Left renal pelvis (tissue), 4 donors: ENCODE measurements at places on chromosomes 13 and 19.
A peak's percentile ranks its signal among the peaks of the same experiment; 100 is the strongest.

GRCh38 chr13:92836171-92836570 lies 390.4 kb upstream of the GPC6 start:
- DNase-seq = no peak

DNA sequence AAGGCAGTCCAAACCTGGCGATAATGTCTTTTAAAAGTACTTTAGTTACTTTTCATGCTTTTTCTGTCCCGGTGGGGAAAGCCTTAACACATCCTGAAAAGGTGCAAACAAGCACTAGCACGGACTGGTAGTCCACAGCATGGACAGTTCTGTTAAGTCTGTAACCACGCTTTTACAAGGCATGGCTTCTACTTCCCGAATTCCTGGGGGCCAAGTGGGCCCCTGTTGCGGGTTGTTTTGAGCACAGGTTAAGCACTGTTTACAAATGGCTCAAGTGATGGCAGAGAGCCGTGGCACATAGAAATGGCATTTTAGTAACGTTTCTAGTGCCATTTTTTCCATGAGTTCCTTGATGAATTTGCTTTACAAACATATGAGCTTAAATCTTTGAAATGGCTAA lies 37.6 kb downstream of the ZNF493 start:
- no peak for DNase-seq

GRCh38 chr13:99981735-99982035 lies at the start of gene ZIC2:
TSS of gene ZIC2 (plus strand) at chr13:99981784. CDS start at chr13:99982065, 281 bp downstream.
- no peak for DNase-seq

DNA sequence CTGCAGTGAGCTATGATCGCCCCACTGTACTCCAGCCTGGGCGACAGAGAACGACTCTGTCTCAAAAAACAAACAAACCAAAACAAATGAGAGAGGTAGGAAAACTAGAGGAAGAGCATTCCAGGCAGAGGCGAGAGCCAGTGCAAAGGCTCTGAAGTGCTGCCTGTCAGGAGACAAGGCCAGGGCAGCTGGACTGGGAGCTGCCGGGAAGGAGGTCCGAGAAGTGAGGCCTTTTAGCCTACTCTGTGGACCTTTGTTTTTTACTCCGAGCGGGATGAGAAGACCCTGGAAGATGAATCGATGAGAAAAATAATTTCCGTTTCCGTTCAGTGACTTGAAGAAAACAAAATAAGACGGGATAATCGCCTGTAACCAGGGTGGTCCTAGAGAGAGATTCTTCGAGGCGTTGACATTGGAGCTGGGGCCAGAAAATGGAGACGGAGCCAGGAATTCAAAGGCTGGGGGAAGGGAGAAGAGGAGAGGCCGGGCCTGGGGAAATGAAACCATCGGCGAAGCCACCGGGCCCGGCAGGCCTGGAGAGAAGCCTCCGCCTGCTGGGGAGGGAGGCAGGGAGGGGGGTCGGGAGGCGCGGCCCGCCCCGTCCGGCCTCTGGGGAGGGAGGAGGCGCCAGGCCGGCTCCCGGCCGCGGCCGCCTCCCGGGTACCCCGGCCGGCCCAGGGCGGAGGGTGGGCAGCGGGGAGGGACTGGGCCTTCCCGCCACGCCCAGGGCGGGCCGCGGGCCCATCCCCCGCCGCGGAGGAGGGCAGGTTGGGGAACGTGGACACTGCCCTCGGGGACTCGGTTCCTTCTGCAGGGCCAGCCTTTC lies 7.8 kb upstream of the SERTAD1 start:
- peak; percentile 89 for DNase-seq

DNA sequence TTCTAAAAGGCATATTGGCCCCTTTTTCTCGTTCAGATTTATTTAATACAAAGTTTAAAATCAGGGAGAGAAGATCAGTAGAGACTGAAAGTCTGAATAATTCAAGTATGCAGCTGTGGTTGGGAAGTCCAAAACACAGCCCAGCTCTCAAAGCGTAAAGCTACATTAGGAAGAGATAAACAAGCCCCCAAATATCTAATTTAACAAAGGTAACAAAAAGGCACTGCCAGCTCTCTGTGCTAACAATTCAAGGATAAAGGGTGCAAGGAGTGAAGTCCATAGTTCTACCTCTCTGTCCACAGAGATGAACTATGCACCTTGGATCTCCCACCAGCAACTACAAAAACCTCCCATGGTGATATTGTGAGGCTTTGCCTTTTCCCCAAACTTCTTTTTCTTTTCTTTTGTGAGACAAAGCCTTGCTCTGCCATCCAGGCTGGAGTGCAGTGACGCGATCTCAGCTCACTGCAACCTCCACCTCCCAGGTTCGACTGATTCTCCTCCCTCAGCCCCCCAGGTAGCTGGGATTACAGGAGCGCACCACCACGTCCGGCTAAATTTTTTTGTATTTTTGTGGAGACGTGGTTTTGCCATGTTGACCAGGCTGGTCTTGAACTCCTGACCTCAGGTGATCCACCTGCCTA lies 104.4 kb downstream of the LHFPL6 start:
- no peak for DNase-seq

DNA sequence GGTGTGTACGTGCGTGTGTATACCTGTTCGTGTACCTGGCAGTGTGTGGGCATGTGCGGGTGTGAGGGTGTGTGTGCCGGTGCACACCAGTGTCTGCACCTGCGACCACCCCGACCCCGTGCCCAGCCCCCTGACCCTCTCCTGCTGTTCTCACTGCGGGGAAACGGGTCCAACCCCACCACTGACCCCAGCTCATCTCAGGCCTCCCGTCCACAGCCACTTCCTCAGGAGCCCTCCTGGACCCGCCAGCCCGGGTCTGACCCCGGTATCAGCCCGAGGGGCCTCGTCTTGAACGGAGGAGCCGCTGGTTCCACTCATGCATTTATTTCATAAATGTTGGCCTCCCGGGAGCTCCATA lies 23.8 kb upstream of the ONECUT3 start:
- no peak for DNase-seq
